ENCODE measurements at places on chromosomes 1 and 21.

DNA sequence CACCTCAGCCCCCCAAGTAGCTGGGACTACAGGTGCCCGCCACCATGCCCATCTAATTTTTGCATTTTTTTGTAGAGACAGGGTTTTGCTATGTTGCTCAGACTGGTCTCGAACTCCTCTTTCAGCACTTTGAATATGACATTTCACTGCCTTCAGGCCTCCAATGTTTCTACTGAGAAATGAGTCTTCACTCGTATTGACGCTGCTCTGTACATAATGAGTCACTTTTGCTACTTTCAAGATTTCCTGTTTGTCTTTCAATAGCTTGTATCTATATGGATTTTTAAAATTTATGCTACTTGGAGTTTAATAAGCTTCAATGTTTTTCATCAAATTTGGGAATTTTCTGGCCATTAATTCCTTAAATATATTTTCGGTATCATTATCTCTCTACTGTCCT is 64.7 kb downstream of the GORAB start:
- no peak overlapping the region for H3K4me3 ChIP-seq
- H3K27ac ChIP-seq = no peak overlapping the region
- no peak for DNase-seq
- no peaks in the 10 kb centered on the region for H3K36me3 ChIP-seq
- H3K4me1 ChIP-seq = no peaks in the 10 kb centered on the region

GRCh38 chr1:53087332-53088285 is 25.6 kb downstream of the PODN start:
- no peak overlapping the region for H3K4me3 ChIP-seq
- no peak overlapping the region for H3K27ac ChIP-seq
- no peaks in the 10 kb centered on the region for H3K36me3 ChIP-seq
- no peak for DNase-seq

GRCh38 chr1:11664336-11665065 is 501 bp downstream of the FBXO6 start:
- peaks cover 3% of the 10 kb centered on the region for H3K36me3 ChIP-seq
- DNase-seq = no peak
- no peaks in the 10 kb centered on the region for H3K27me3 ChIP-seq
- peak overlapping the region; percentile 71 for H3K4me3 ChIP-seq
- H3K27ac ChIP-seq = peak overlapping the region; percentile 87

DNA sequence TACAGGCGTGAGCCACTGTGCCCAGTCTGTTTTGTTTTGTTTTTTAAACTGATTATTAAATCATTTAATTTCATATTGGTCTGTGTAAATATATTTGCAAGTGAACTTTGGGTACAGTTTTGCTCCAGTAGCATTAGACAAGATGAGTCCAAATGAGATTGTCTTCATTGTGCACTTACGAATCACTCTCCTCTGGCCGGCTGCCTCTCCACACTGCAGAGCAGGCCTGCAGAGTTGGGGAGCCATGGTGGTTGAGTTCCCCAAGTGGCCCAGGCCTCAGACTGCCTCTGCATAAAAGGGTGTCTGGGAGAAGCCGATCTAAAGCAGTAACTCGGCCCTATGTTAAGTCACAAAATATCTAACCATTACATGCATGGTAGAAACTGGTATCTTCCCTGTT is 74.8 kb downstream of the ATP5PO start:
- no peaks in the 10 kb centered on the region for H3K36me3 ChIP-seq
- no peak overlapping the region for H3K4me3 ChIP-seq
- H3K27me3 ChIP-seq = no peaks in the 10 kb centered on the region
- no peak overlapping the region for H3K27ac ChIP-seq
- H3K4me1 ChIP-seq = peaks cover 29% of the 10 kb centered on the region
- DNase-seq = no peak

DNA sequence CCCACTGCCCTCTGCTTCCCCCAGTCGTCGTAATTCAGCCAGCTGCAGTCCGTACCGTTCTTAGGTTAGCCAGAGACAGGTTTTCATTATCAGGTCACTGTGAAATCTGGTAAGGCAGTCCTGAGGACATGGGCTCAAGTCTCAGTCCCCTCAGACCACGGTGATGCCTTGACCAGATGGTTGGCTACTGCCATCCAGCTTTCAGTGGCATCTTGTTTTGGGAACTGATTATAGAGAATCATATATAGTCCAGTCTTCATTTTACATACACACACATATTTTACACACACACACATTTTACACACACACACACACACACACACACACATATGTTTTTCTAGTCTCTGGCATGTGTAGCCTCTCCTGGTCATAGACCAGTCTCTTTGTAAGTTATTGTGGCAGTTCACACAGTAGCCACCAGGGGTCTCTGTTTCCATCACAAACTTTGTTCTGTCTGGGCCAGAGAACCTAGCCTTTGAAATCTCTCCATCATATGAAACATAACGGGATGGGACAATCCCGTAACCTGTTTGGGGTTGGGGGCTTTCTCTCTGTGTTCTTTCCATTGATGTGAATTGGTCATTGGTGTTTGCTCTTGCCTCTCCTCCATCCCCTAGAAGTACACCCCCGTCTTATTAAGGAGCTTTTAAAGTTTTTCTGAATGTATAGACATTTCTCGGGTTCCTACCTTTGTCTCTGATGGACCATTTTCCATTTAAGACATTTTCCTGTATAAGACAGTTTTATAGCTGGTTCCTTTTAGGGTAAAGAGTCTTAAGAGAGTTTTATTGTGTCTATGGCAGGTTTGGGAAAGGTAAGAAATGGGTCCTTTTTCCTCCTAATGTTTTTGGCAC is 8.4 kb upstream of the IKBKE start:
- H3K4me1 ChIP-seq = peaks cover 55% of the 10 kb centered on the region
- no peaks in the 10 kb centered on the region for H3K27me3 ChIP-seq
- H3K4me3 ChIP-seq = no peak overlapping the region
- no peak for DNase-seq
- no peaks in the 10 kb centered on the region for H3K36me3 ChIP-seq
- no peak overlapping the region for H3K27ac ChIP-seq

DNA sequence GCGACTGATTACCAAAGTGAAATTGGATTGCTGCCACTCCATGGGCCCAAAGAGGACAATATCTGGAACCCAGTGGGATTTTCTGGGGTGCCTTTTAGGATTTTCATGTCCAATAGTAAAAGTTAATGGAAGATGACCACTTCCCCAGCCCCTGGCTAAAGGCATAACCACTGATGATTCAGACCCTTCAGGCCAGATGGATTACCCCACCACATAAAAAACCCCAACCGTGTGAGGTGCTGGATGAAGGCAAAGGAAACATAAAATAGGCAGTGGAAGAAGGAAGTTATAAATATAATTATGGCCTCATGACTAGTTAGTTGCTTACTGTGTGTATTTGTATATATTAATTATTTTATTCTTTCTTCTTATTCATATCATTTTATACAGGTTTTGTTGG is 40.2 kb upstream of the IL10 start:
- H3K4me3 ChIP-seq = no peak overlapping the region
- DNase-seq = no peak
- H3K4me1 ChIP-seq = no peaks in the 10 kb centered on the region

GRCh38 chr21:20040768-20041167 is 957.4 kb upstream of the NCAM2 start:
- H3K27me3 ChIP-seq = no peaks in the 10 kb centered on the region
- no peak overlapping the region for H3K4me3 ChIP-seq

- H3K4me3 ChIP-seq = peak overlapping the region; percentile 1
- peak overlapping the region; percentile 88 for H3K27ac ChIP-seq
- no peaks in the 10 kb centered on the region for H3K27me3 ChIP-seq
Observed at GRCh38 chr1:51313961-51314777, 16.2 kb downstream of the TTC39A start.

DNA sequence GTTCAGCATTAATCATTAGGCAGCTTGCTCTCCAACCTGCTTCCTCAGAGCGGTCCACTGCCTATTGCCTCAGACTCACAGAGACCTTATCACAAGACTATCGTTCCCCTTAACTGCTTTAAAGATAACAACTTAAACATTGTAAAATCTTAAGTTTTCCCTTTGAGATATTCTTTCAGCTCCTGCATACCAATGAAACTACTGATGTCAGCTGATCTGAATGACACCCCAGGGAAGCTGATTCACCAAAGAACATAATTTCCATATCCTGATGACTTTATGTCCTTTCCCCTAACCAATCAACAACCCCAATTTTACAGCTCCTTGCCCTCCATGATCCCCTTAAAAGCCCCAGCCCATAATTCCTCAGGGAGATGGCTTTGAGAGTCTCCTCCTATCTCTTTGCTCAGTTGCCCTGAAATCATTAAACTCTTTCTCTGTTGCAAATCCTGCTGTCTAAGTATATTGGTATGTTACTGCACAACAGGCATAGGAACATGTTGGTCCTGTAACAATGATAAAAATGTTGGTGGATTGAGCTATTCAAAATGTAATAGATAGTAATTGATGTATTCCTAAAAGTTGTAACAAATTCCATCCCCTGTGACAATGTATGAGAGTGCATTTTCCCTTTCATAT is 621.4 kb upstream of the RGS18 start:
- no peak overlapping the region for H3K4me3 ChIP-seq
- H3K27me3 ChIP-seq = no peaks in the 10 kb centered on the region
- H3K4me1 ChIP-seq = no peaks in the 10 kb centered on the region
- H3K36me3 ChIP-seq = no peaks in the 10 kb centered on the region
- no peak for DNase-seq

DNA sequence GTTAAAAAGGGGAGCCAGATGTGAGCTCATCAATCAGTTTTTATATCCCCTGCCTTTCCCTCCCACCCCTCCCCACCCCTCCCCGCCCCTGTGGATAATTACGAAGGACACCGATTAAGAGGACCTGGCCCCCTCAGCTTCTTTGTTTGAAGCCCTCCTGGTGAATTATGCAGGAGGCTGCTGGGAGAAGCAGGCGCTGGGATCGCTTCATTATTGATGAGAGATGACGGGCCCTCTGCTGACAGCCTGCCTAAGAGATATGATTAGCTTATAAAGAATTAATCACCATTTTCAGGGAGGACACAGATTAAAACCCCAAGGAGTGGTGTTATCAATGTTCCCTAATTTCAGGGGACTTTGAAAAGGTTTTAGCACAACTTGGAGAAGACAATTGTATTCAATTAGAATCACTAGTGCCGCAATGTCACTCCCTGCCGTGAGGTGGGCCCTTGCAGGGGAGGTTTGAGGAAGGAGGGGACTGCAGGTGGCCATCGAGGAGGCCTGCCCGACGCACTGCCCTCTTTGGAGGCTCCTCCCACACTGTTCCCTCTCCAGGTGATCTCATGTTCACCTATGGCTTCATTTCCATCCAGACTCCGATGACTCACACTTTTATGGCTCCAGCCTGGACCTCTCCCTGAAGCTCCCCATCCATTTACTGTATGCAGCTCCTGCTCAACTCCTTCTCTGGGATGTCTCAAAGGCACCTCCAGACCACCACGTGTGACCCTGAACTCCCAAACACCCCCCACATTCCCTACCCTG is 67.0 kb upstream of the KLHDC7A start:
- no peaks in the 10 kb centered on the region for H3K36me3 ChIP-seq
- H3K4me1 ChIP-seq = no peaks in the 10 kb centered on the region
- H3K27me3 ChIP-seq = no peaks in the 10 kb centered on the region

DNA sequence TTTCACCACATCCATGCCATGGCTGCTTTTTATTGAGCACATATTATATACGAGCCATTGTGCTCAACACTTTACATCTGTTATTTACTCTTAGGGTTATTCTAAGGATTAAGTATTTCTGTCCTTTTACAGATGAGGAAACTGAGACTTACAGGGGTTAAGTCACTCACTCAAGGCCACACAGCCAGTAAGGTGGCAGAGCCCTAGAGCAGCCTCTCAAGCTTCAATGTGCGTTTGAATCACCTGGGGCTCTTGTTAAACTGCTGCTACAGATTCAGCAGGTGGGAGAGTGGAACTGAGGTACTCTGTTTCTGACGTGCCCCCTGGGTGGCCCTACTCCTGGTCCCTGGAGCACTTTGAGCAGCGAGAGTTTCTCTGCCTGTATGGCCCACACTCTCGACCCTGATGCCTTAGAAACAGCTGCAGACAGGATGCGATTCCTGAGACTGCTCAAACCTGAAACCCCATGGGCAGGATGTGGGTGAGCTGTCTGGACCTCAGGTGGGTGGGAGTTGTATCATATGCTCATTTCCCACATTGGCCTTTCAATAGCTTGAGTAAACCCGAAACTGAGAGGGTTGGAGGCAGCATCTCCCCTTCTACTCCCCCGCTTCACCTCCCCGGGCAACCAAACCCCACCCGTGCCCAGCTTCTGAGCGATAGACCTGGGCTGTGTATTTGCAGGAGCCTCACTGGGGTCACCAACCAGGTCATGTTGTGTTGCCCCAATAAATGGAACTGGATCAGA is 59.3 kb downstream of the MAN1C1 start:
- no peak for DNase-seq
- H3K4me3 ChIP-seq = no peak overlapping the region
- H3K4me1 ChIP-seq = peaks cover 9% of the 10 kb centered on the region

Data from esophagus squamous epithelium (tissue), 5 donors.